ENCODE measurements at places on chromosomes 16 and 17.

GRCh38 chr17:83006515-83007455 is 72.6 kb upstream of the METRNL start:
- DNase-seq = no peak

- no peak for DNase-seq
These were observed 10.8 kb downstream of the LYRM1 start for GRCh38 chr16:20911361-20911760.

DNA sequence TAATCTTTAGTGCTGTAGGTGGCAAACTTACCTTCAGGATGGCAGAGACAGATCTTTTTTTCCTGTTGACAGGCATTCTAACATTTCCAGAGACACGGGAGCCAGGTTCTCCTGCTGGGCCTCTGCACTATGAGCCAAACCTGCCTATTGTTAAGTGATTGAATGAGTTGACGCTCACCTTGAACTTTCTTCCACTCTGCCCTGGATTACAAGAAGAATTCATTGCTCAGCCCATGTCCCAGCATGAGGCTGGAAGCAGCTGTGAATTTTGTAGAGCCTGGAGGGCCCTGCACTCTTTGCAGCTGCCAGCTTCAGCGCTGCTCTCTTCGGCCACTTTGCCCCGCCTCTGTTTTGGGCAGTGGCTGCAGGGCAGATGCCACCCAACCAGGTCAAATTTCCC is 9.4 kb upstream of the SLC7A5 start:
- DNase-seq = no peak

DNA sequence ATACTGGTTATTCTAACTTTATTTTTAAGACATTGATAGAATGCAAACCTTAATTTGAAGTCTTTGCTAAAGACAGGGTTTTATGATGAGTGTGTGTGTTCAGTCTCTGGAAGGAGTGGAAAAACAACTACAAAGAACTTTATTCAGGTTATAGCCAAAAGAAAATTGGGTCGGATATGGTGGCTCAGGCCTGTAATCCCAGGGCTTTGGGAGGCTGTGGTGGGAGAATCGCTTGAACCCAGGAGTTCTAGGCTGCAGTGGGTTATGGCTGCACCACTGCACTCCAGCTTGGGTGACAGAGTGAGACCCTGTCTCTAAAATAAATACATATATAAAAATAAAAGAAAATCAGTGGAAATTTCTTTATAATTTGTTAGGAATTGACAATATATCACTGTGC is 581.5 kb upstream of the CA10 start:
- DNase-seq = no peak

DNA sequence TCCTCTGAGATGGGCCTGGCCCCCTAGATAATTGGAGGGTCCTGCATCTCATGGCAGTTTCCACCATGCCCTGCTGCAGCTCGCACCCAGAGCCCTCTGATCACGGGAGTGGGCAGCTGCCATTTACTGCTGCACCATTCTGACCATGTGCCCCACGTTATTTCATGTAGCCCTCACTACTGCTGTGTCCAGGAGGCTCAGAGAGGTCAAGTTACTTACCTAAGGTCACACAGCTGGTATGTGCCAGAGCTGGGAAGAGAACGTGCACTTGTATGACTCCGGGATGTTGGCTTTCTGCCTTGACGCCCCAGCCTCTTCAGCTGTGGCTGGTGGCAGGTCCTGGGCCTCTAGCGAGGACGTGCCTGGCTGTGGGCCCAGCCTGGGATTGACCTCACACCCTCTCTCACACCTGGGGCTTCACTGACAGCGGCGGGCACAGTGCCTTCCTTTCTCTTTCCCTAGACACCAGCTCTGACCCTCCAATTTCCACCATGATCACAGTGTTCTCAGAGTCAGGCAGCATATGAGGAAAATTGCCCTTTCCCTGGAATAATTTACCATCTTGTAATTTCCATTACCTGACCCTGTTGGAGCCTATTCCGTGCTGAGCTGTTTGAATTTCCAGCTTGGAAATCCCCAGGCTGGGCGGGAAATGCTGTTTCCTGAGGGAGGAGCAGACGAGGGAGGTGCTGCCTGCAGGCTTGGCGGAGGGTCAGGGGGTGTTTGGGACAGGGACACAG is 18.5 kb upstream of the DOC2B start:
- no peak for DNase-seq

DNA sequence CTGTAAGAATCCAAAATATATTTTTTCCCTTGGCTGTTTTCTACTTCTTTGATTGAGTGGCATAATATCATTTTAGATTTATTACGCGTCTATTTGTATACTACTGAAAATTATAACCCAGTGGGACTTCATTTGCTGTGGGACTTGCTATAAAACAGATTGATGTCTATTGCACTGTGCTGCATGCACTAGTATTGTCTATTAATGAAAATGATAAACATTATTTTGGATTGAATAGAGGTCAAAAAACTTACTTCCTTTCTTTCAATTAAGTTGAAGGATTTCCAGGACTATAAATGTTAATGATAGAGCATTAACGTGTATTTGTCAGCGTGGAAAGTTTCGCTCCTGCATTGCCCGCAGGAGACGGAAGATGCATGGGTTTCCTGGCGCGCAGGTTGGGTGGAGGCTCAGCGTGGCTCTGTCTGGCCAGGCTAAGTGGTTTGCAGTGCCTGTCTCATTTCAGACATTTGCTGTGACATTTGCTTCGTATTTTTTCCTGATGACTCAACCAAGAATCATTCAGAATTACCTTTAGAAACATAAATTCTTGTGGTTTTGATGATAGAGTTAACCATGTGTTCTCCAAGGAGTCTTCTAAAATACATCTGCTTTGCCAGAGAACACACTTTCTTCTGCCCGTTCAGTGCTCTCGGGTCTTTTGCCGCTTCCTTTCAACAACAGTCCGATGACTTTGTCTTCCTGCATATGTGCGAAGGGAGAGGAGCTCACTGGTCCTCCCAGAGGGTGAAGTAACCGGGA is 216.7 kb downstream of the RPTOR start:
- DNase-seq = peak; percentile 71

GRCh38 chr16:90000733-90001427 is 18.4 kb downstream of the DBNDD1 start:
- no peak for DNase-seq

DNA sequence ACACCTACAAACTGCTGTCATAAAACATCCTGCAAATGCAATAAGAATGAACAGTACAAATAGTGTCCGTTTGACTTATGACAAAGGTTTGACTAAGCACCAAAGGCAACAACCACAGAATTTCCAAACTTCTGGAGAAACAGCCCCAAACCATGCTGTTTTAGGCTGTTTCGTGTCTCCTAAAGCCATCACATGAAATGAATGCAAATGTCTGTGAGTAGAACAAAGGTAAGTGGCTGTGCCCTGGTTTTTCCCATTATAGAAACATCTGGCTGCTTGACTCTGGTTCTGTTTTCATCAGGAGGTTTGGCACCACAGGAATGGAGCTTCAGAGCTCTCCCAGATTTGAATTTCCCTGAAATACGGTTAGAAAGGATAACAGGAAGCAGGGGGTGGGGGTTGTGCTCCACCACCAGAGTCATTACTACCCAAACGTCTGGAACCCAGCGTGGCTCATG is 4.6 kb upstream of the EMP2 start:
- DNase-seq = no peak

DNA sequence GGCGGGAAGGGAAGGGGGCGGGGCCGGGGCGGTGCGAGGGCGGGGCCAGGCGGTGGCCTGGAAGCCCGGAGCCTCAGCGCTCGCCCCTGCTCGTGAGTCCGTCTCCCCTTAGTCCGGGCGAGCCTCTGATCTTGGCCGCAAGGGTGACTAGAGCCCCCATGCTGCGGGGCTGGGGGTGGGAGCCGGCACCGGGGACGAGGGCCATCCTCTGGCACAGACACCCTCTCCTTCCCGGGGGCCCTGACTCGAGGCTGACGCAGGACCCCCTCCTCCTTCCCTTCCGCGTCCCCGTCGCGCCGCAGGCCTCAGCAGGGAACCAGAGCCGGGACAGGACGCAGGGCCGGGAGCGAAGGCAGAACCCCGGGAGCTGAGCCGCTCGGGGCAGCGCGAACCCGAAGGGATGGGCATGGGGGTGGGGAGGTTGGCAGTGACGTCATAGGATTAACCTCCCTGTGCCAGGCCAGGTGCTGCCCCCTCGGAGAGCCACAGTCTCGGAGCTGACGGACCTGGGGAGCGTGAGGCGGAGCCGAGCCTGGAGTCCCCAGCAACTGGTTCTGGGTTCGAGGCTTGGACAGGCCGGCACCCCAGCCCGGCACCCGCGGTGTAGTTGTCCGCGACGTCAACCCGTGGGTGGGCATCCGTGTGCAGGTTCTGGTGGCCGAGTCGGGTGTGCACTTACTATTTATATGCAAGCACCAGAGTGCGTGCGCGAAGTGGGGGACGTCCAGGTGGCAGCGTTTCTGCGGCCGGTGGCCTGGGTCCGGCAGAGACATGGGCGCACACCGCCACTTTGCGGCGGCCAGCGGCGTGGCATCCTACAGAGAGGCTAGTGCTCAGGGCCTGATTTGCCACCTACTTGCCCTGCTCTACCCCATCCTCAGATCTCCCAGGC is 503 bp upstream of the PLCD3 start:
- peak; percentile 68 for DNase-seq

GRCh38 chr17:8991514-8992285 is 26.2 kb upstream of the PIK3R5 start:
- peak; percentile 69 for DNase-seq

All from activated CD8-positive, alpha-beta memory T cell treated with anti-CD3 and anti-CD28 coated beads, Interleukin-2, amount 50 U/mL, for 4 hours (primary cell).